ENCODE measurements at places on chromosomes 7 and 10.

DNA sequence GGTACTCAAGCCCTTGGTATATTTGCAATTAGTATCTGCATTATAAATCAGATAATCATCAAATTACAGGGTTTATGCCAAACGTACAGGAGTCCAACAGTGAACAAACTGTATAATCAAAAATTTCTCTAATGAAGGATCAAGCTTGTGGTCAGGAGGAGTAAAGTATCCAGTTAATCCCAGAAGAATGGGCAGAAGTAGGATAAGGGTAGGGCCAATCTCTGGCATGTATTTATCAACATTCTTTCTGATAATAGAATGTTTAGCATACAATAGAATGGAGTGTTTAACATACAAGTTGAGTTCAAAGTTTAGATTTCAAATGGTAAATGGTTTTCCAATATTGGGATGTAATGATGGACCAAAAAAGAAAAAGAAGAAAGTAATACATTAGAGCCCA lies 103.0 kb downstream of the CALD1 start:
- DNase-seq, result no peak

GRCh38 chr7:1463676-1464223 lies 4.5 kb upstream of the MICALL2 start:
- no peak for DNase-seq

DNA sequence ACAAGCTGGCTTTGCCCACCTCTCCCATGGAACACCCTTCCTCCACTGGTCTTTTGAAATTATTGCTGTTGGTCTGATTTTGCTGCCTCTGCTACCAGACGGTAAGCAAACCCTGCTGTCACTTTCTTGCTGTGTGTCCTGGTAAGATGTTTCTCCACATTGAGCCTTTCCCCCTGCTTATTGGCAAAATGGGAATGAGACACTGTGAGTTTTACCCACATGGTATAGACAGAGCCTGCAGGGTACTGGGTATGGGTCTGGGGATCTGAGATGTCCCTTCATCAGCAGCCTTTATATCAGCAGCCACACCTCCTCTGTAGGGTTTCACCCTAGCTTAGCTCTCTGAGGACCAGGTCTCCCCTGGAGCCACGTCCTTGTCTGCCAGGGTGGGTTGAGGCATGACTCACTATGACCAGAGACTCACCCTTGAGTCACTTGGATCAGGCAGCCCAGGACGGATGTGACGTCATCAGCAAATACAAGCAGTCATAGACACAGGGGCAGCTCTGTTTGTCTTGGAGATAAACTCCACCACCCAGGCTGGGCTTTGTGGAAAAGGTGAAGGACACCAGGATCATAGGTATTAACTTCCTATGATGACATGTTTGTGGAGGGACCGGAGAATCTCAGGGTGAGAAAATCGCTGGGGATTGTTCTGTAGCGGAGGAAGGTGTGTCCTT lies 17.9 kb upstream of the BAIAP2L1 start:
- DNase-seq, result no peak

GRCh38 chr10:71434760-71435394 lies 38.2 kb downstream of the CDH23 start:
- DNase-seq, result no peak

GRCh38 chr10:129744134-129745111 lies 219.7 kb downstream of the EBF3 start:
- DNase-seq, result no peak

GRCh38 chr10:24439935-24440334 lies 231.0 kb downstream of the KIAA1217 start:
- no peak for DNase-seq

DNA sequence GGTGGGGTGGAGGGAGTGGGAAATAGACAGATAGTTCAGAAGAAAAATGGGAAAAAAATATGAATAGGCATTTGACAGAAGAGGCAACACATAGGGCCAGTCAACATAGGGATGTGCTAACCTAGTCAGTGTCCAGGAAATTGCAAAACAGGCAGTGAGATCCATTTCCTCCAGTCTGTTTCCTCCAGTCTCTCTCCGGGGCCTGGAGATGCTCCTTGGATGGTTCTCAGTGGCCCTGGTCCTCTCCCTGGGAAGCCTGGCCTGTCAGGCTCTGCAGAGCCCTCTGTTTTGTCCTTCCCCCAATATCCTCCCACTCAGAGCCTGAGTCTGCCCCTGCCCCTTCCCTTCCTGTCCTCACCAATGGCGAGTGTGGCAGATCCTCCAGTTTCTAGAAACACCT lies 52.6 kb downstream of the SYPL1 start:
- no peak for DNase-seq

DNA sequence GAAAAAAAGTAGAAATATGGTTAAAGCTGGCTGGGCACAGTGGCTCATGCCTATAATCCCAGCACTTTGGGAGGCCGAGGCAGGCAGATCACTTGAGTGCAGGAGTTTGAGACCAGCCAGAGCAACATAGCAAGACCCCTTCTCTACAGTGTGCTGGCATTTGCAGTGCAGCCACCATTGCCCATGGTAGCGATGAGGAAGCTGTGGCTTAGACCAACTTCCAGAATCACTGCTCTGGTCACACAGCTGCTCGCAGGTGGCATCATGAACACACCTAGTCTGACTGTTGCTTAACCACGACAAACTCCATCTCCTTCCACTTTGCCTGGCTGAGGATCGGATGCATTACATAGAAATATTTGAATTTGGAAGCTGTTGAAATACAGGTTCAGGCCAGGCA lies 137.1 kb downstream of the CUX1 start:
- no peak for DNase-seq

DNA sequence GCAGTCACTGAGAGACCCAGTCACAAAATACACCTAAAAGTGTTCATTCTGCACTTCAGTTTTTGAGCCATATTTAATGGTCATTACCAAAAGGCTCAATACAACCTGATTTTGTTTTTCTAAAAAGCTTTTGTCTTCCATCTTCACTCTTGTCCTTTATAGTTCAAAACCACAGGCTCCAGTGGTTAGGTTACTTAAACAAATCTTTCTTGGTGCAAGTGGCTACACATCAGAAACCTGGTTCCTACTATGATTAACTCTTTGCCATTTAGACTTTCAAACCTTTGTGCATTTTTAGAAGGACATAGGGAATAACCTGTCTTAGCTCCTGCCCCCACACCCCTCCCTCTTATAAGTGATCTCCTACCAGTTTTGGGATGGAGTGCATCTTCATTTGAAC lies 135.8 kb downstream of the STRA8 start:
- DNase-seq, result no peak

DNA sequence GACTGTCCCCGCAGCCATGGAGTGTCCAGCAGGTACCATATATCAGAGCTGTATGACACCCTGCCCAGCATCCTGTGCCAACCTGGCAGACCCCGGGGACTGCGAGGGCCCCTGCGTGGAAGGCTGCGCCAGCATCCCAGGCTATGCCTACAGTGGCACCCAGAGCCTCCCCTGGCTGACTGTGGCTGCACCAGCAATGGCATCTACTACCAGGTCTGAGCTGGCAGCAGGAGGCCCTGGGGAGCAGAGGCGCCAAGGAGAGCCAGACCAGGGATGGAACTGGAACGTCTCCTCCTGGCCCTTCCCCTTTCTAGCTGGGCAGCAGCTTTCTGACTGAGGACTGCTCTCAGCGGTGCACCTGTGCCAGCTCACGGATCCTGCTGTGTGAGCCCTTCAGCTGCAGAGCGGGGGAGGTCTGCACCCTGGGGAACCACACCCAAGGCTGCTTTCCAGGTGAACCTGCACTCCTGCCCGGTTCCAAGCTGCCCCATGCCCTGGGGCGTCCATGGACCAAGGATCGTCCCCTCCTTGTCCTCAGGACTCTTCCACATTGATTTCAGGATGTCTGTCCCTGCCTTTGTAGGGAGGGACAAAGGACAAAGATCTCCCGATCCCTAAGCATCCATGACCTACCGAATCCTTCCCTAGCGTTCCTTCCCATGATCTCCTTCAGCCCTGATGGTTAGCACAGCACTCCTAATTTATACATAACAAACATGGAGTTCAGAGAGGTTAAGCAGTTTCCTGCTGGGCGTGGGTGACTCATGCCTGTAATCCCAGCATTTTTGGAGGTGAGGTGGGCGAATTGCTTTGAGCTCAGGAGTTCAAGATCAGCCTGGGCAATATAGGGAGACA lies 33.3 kb downstream of the EPHB4 start:
- no peak for DNase-seq

DNA sequence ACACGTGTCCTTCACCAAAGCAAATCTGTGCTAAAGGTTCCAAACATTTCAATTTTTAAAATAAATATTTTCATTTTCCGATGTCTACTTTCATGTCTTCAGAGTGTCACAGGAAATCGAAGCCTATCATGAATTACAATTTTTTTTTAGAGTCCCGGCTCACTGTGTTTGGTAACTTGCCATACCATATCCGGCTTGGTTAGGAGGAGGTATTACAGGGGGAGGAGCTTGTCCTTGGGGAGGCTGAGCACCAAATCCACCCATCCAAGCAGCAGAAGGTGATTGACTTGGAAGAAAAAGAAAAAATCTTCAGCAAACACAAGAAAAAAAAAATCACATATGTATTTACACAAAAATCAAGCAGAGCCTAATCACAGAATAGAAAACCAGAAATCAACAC lies 21.3 kb downstream of the TIAL1 start:
- peak; percentile 12 for DNase-seq

- DNase-seq, result no peak
Measured at GRCh38 chr10:121053151-121053550, 202.0 kb downstream of the WDR11 start.

GRCh38 chr7:35849158-35849831 lies 48.4 kb downstream of the SEPTIN7 start:
- DNase-seq, result no peak

GRCh38 chr7:50674299-50674698 lies 108.4 kb downstream of the GRB10 start:
- no peak for DNase-seq

- DNase-seq, result no peak
Measured at GRCh38 chr10:61302124-61302523, 151.1 kb downstream of the TMEM26 start.

- DNase-seq, result no peak
Measured at GRCh38 chr10:77244286-77244685, 393.3 kb downstream of the KCNMA1 start.

GRCh38 chr10:86708068-86708782 lies 39.9 kb downstream of the LDB3 start:
- no peak for DNase-seq

GRCh38 chr7:142327628-142328405 lies 70.0 kb upstream of the PRSS58 start:
- no peak for DNase-seq

DNA sequence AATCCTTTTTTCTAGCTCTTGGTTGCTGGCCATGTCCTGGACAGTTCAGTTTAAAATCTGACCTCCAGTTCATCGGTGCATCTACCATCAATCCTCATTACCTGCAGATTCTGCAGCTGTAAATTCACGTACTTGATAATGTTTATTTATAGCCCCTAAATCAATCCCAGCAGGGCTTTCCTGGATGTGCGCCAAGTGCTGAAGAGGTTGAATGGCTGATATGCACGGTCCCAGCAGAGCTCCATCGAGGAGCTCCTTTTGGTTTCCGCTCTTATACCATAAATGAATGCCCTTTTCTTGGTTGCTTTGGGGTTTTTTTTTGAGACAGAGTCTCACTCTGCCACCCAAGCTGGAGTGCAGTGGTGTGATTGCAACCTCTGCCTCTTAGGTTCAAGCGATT lies 91.2 kb upstream of the CCZ1B start:
- DNase-seq, result no peak

GRCh38 chr10:3963191-3963673 lies 178.2 kb upstream of the KLF6 start:
- DNase-seq, result no peak

- no peak for DNase-seq
Measured at GRCh38 chr7:65216469-65216868, 157.2 kb upstream of the ZNF92 start.

DNA sequence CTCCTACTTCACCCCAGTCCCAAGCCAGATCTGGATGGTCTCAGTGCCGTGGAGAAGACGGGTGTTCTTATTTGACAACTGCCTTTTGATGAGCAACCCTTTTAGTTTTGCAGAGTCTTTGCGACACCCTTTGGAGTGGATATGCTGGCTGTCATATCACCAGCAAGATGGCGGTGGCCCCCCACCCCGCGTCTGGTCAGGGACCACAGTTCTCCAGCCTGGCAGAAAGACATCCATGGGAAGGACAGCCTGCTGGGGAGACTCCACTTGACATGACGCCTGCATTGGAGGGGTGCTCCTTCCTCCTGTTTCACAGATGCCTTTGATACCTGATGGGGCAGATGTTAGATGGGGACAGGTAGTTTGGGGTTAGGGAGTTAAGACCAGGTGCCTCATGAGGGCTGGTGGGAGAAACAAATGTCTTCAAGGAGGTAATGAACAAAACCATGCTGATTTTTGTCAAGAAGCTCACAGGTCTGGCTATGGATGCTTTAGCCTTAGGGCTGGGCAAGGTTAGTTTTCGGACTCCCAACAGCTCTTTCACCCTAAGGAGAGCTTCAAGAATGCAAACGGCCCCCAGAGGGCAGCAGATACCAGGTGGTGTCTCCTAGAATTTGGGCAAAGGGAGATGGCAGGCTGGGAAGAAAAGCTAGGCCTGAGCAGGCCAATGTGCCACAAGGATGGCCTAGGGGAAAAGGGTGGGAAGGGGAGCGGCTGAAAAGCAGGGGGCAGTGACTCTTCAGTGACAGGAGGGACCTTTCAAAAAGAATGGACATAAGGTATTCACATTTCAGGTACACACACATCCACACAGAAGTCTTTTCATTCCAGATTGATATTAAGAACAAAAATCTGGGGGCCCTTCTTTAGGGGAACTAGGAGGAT lies 95.2 kb downstream of the CLEC2L start:
- DNase-seq, result peak; percentile 27

- DNase-seq, result peak; percentile 40
Measured at GRCh38 chr10:78407009-78407711, 373.5 kb downstream of the RPS24 start.

DNA sequence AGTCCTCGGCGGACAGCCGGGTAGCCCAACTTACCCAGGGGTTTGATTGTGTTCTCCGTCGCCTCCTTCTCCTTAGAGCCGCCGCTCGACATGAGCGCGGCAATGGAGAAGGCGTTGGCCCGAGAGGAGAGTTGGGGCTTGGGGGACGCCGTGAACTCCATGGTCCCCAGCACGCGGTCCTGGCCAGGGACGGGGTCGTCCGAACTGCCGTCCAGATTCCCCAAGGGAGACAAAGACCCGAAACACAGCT lies 515 bp downstream of the TBX20 start:
- no peak for DNase-seq

DNA sequence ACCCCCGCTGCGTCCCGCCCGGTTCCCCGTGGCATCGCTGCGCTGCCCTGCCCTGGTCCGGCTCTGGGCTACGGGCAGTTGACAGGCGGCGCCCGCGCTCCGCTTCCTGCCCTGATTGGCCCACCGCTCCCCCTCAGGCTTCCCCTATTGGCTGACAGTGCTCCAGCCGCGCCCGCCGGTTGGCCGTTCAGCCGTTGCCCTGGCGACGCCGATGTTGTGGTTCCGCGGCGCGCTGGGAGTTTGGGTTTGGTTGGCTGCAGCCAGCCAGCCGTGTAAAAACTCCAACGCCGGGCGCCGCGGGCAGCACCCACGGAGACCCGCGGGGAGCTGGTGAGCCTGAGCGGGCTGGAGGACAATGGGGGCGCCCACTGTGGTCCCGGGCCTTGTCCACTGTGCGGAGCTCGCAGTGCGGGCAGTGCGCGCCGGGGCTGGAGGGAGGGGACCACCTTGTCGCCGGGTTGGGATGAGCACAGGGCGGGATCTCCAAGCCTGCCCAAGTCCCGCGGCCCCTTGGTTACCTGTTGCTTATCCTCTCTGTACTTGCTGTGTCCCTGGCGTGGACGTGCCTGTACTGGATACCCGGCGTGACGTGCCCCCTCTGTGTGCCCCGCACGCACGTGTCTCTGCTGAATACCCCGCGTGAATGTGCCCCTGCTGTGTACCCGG lies at the start of gene C7orf57:
Gene C7orf57 (plus strand): TSS at position 243 of the 666 bp plus-strand sequence. CDS start 766 bp downstream, outside the sequence.
- peak; percentile 78 for DNase-seq

Data from activated naive CD4-positive, alpha-beta T cell (primary cell).